Stimulated activated CD4-positive, alpha-beta T cell treated with anti-CD3 and anti-CD28 coated beads, Interleukin-12 subunit alpha, Interleukin-12 subunit beta, amount 100 ng/mL, for 48 hours (primary cell): ENCODE measurements at places on chromosomes 2 and 18.

GRCh38 chr18:7559709-7560319, 7.3 kb upstream of the PTPRM start:
- no peak for DNase-seq

- DNase-seq, result no peak
These were observed 42.5 kb downstream of the MAP4K3 start for GRCh38 chr2:39394516-39394961.

DNA sequence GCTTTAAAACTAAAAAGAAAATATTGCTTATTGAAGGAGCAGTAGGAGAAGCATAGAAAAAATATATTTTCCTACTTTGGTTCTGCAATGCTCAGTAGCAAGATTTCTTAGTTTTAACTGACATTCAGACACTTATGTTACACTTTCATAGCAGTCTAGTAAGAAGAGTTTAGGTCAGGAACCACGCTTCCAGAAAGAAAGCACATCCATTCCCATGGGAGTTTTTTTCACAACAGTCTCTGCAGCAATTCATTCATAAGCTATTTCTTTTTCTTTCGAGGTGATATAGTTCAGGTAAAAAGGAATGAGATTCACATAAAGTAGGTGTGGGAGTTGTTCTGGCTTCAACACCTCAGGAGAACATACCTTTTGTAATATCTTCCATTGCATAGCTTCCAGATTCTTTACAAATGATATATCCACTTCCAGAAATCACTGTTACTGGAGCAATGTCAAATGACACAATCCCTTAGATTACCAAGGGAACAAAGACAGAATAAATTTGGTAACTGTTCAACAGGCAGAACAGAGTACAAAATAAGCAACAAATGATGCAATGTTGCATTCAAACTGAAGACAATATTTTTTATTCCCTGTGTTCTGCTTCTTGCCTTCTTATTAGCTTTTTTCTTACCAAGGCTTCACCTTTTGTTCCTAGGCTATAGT, 95.2 kb upstream of the GULP1 start:
- DNase-seq, result no peak

DNA sequence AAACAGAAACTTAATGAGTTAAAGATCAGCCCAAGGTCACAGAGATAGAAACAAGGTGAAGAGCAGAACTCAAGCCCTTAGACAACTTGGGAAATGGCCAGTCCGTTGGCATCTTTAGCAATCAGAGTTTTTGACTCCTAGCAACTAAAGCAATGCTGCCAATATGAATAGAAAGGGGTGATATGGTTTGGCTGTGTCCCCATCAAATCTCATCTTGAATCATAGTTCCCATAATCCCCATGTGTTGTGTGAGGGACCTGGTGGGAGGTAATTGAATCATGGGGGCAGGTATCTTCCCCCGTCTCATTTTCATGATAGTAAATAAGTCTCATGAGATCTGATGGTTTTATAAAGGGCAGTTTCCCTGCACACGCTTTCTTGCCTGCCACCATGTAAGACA, 170.2 kb downstream of the DDX1 start:
- no peak for DNase-seq

- DNase-seq, result no peak
These were observed 109.8 kb downstream of the FARSB start for GRCh38 chr2:222545823-222546795.

DNA sequence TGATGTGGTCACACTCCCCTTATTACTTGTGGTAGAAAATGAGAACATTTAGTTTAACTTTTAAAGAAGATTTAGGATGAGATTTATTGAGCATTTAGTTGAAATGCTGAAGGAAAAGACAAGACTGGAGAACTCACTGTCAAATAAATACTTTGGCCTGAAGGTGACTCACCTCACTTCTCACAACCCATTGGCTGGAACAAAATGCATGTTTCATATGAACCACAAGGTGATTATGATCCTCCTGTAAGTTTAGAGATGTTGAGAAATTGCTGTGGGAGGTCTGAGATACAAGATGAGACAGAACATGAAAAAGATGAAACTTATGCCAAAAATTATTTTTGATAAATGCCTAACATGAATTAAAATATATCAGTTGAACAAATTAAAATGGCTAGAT, 1004.5 kb downstream of the SOCS6 start:
- DNase-seq, result no peak

- DNase-seq, result no peak
These were observed 77.2 kb upstream of the STK17B start for GRCh38 chr2:196248467-196249094.

DNA sequence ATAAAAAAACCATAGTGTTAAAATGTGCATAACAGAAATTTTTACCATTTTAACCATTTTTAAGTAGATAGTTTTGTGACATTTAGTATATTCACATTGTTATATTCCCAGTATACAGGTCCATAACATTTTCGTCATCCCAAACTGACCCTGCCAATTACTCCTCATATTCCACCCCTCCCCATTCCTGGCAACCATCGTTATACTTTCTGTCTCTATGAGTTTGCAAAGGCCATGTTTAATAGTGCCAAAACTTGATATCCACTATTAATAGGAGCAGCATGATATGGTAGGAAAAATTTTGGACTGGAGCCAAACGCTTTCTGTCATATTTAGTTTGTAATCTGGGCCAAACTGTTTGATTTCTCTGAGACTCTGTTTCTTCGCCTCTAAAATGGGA, 30.9 kb downstream of the PLCL1 start:
- DNase-seq, result no peak

DNA sequence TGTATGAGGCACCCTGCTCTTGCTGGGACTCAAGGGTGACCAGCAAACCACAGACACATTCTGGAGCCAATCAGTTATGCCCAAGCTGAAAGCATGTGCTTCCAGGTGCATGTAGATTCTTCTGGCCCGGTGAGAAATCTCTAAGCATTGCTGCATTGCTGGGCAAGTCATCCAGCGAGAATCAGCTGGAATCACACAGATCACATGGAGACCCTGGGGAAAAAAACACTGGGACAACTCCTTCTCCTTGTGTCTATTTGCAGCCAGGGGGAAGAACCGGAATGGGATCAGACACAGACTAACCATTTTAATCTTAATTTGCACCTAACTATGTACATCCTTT, 119.7 kb upstream of the KLF7 start:
- no peak for DNase-seq

DNA sequence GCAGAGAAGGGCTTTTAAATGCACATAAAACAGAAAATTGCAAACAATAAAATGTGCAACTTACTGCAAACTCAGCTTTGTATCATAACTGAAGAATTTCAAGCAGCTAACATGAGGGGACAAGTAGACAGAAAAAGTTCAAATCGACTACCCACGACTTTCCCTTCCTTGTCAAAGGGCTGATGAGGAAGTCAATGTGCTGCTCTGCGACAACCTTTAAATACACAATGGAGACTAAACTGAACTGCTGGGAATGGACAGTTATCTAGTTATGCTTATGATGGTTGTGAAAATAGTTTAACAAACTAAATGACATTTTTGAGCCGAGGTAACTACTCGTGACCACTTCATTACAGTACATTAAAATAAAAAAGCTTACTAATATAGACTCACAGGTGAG, 84.1 kb downstream of the INO80D start:
- DNase-seq, result no peak

DNA sequence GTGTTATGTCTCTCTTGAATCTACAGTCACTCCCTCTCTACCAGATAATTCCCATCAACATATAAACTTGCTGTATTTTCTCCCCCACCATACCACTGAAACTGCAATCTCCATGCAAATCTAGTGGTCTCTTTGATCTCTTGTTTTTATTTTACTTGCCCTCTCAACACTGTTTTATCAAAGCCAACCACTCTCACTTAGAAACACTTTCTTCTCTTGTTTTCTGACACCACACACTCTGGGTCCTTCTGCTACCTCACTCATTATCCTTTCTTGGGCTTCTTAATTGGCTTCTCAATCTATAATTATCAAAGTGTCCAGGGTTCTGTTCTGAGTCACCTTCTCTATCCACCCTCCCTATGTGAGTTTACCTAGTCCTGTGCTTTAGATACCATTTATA, 2.0 kb upstream of the MCFD2 start:
- DNase-seq, result no peak

DNA sequence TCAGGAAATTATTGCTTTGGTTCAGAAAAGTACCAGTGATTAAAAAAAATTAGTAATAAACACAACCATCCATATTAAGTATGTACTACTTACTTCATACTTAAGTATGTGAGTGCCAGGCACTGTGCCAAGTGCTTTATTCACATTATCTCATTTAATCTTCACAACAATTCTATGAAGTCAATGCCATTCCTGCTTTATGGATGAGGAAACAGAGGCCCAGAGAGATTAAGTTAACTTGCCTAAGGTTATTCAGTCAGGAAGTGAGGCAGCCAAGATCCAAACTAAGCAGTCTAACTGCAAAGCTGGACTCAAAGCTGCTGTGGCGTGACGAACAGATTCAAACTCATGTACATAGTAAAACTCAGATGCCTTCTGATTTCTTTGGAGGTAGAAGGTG, 22.3 kb downstream of the DTNB start:
- DNase-seq, result no peak

DNA sequence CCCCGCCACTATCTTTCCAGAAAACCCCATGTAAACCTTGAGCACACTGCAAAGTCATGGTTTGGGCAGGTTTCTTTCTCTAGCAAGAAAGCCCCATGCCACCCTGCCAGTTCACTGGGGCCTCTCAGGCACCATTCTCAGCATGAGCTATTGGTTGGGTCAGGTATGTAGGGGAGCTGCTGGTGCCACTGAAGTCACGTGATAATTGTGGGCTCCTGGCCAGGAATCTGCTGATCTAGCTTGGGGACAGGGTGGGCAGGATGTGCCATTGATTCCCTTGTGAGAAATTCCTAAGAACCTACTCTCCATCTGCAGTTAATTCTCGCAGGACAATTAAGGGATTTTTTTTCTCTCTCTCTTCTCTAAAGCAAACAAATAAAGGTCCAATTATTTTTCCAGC, 26.5 kb upstream of the HNMT start:
- DNase-seq, result no peak

- no peak for DNase-seq
These were observed 58.3 kb downstream of the LAMA1 start for GRCh38 chr18:7059276-7059675.

DNA sequence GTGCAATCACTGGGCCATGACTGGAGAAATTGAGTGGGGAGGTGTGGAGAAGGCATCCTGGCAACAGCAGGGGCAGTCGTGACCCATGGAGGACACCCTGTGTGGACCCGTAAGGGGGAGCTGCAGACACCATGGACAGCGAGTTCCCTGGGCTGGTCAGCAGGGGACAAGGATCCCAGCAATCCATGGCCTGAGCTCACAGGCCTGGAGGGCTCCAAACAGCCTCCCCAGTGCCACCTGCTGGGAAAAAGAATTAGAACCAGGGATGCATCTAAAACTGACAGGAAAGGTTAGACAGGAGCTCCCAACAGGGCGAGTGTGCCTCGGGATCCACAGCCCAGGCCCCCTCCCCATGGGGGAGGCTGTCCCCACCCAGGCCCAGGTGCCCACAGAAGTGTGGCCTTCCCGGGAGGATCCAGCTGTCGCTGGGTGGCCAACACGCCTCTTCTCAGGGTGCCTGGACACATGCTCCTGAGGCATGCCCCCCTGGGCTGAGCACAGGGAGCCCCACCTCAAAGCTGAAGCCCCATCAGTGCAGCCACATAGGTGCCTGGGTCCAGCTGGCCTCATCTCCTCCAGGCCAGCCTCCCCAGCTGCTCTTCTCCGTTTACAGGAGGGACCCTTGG, 20.5 kb upstream of the KIF1A start:
- no peak for DNase-seq

DNA sequence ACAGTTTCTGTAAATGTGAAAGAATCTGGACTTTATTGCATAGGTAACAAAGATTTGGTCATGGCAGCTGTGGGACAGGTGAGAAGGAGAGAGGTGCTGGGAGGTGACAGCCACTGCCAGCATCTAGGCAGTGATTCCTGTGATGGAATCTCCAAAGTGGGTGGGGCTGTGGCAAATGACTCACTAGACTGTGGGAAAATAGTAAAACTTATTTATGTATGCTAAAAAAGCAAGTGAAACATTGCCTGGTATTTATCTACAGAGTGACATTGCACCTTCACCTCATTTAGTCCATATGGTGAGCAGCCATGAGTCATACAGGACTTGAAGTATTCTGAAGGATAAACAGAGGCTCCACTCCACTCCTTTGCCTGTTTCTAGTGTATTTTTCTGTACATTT, 145.3 kb upstream of the MEX3C start:
- no peak for DNase-seq

DNA sequence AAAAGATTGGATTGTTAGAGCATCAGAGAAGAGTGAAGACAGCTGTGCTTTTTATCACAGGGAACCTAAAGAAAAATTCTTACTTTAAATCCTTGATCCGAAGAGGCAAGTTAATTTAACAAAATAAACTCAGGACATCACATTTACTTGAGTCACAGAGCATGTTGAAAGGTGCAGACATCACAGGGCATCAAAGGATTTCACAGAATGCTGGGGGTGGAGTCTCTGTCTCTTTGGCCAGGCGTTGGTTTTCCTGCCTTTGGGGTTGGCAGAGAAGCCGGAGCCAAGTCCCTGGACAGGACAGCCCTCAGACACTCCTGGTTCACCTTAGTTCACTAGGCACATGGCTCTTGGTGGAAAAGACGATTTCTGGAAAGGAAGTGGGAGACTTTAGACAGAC, 56.3 kb downstream of the SH3RF3 start:
- DNase-seq, result no peak

- DNase-seq, result no peak
These were observed 286.8 kb downstream of the MYCN start for GRCh38 chr2:16226943-16227664.

DNA sequence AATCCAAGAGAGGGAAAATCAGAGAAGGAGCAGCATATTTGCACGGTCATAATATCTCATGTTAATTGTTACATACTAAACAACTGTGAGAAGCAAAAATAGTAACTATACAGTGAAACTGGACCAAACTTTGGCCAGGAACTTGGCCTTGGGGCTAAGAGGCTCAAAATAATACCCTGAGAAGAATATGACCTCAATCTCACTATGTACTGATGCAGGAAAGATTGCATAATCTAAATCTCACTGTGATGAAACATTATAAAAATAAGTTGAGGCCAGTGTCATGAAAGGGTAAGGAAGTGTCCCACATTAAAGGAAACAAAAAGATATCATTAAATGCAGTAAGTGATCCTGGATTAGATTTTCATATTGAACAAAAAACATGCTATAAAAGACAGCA, 36.5 kb downstream of the ZRANB3 start:
- no peak for DNase-seq

DNA sequence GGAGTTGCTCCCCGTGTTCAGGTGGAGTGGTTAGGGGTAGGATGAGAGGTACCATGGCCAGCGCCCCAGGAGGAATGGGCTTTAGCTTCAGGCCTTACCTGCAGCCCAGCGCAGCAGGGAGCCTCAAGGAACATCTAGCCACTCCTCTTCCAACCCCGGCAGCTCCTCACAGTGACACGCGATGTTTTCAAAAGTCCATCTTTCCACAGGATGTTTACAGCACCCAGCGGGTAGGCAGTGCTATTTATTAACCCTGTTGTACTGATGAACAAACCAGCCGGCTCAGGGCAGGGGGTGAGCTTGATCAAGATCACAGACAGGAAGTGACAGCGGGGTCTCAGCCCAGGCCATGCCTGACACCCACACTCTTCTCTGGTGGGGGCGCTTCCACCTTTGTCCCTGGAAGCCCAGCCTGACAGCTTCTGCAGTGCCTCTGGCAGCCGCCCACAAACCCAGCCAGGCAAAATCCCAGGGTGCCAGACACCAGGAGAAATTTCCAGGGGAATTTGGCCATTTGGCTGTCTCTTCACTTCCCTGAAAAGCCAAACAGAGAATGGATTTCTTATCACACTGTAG, 18.4 kb upstream of the PRLH start:
- DNase-seq, result no peak
